ENCODE measurements at places on chromosomes 3 and 15. TPM values are rescaled to one million over a fixed set of nuclear protein-coding genes. Genes with fewer than 3 reads are reported as not detected.

The OR5AC2 gene
- not detected for polyA plus RNA-seq

The DUOX2 gene
- 2.4 TPM for polyA plus RNA-seq

The GNAT1 gene
- not detected for polyA plus RNA-seq

The FEZF2 gene
- polyA plus RNA-seq, result not detected

The NEK10 gene
- polyA plus RNA-seq, result 2.0 TPM

The FOXL2 gene
- polyA plus RNA-seq, result not detected

The SLC38A3 gene
- polyA plus RNA-seq, result 0.14 TPM
